ENCODE measurements at places on chromosomes 4 and X.

DNA sequence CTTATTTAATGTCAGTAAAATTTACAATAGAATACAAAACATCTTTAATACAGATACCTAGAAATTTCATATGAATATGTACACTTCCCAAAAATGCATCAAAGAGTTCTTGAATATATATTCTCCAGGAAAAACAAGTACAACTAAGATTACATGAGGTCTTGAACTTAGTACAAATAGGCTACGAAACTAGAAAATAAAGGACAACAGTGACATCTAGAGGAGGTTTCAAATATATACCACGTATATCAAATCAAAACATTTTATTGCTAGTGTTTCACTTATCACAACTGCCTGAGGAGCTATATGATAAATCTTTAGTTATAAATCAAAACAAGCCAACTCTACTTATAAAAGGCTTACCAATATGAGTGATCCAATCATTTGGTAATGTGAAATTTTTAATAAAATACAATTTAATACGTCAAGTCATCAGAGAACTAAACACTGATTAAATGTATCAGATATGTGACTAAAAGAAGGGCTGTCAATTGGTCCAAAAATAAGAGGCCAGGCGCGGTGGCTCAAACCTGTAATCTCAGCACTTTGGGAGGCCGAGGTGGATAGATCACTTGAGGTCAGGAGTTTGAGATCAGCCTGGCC is 36.6 kb downstream of the ANAPC10 start:
- no peak for DNase-seq

GRCh38 chrX:70046978-70047377 is 2.8 kb downstream of the AWAT2 start:
- no peak for DNase-seq

GRCh38 chrX:39163581-39164126 is 362.4 kb downstream of the MID1IP1 start:
- DNase-seq: no peak

GRCh38 chr4:103074744-103075434 is 1.7 kb downstream of the SLC9B2 start:
- no peak for DNase-seq

- DNase-seq: no peak
Observed at GRCh38 chrX:16953606-16954211, 7.3 kb downstream of the REPS2 start.

- no peak for DNase-seq
Observed at GRCh38 chr4:56940971-56941370, 33.3 kb downstream of the REST start.

GRCh38 chr4:169079942-169080827 is 70.1 kb upstream of the CBR4 start:
- no peak for DNase-seq

- DNase-seq: no peak
Observed at GRCh38 chrX:21948897-21949578, 8.5 kb downstream of the SMS start.

- DNase-seq: no peak
Observed at GRCh38 chrX:147342197-147342596, 527.7 kb upstream of the CXorf51A start.

- DNase-seq: no peak
Observed at GRCh38 chr4:141247430-141247780, 26.7 kb downstream of the ZNF330 start.

- no peak for DNase-seq
Observed at GRCh38 chr4:163562496-163562895, 68.0 kb downstream of the TMA16 start.
